ENCODE measurements at places on chromosomes 3 and 15.

- DNase-seq, result no peak
Measured at GRCh38 chr15:90013503-90013937, 12.4 kb downstream of the ZNF710 start.

GRCh38 chr3:34024447-34025240, 226.2 kb downstream of the PDCD6IP start:
- peak; percentile 49 for DNase-seq

DNA sequence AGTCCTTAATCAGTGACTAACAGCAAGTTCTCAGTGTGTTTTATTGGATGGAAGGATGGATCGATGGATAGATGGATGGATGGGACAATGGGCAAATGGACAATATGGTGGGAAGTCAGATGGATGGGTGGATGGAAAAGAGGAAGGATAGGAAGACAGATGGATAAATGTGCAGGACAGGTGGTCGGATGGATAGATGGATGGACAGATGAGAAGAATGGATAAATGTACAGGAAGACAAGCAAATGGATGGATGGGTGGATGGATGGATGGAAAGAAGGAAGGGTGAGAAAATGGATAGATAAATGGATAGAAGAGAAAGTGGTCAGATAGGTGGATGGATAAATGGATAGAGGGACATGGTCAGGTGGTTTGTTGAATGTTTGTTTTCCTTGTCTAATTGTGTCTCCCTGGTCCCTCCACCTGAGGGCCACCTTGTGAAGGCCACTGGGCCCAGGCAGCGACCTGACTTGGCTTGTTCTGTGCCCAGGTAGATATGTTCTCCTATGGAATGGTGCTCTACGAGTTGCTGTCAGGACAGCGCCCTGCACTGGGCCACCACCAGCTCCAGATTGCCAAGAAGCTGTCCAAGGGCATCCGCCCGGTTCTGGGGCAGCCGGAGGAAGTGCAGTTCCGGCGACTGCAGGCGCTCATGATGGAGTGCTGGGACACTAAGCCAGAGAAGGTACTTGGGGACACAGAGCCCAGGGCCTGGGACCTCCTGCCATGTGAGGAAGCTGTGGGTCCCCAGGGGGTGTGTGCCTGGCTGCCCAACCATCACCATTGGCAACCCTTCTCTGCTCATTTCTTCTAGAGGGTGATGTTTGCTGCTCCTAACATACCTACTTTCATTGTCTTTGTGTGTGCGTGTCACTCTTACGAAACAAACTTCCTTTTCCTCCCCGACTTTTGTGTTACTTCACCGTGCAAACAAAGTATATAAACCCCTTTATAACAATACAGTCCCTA, 137.5 kb downstream of the LRRK1 start:
- no peak for DNase-seq

- peak; percentile 67 for DNase-seq
Measured at GRCh38 chr3:64150623-64151207, 74.6 kb downstream of the PRICKLE2 start.

DNA sequence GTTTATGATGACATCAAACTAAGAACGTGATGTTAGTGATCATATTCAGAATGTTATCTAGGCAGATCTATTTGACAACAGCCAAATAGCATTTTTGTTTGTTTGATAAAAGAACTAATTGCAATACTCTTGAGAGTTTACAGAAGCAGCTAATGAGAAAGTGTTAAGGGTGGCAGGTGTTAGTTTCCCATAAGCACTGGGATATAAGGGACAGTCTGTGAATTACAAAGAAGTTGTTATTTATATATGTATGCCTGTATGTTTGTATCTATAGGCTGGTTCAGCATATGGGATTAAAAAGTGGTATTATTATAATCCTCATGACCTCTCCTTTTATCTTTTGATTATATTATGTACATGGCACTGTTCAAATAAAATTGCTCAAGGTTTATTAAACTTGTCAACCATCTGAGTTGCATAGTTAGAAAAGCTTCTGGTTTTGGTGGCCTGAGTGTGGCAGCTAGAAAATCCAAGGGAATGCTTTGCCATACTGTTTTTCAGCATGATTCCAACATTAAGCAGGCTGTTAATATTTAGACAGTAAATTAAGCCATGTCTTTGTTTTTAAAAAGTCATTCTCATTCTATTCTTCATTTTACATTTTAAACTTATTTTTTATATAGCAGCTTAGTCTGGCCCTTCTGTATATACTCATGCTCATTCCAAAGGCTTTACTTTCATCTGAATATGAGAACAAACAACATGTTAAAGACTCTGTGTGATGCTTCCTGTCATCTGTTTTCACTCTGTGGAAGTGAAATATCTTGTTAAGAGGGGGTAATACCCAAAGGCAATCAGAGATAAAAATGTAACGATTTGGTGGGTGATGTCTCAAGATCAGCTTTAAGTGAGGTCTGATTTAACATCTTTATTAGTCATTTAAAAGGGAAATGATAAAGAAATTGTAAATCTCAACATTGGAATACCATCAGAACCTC, 13.1 kb downstream of the ROBO2 start:
- DNase-seq, result no peak

GRCh38 chr15:42604894-42605744, 29.7 kb downstream of the STARD9 start:
- DNase-seq, result peak; percentile 54

- no peak for DNase-seq
Measured at GRCh38 chr3:70096376-70097066, 97.0 kb downstream of the SAMMSON start.

DNA sequence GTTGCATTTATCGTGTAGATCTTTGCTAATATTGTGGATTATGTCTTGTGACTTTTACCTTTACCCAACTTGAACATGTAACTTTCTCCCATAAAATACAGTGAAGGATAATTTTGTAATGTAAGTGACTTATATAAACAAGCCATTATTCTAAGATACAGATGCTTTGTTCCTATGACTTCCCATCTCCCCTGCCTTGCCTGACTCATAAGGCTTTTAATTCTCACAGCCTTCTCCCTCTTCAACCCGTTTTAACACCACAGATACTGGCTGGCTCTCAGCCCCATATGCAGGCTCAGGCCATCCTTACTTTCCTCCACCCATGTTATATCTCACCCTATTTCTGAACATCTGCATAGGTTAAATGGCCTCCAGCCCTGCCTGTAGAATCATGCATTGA, 4.1 kb downstream of the CCNDBP1 start:
- DNase-seq, result no peak

DNA sequence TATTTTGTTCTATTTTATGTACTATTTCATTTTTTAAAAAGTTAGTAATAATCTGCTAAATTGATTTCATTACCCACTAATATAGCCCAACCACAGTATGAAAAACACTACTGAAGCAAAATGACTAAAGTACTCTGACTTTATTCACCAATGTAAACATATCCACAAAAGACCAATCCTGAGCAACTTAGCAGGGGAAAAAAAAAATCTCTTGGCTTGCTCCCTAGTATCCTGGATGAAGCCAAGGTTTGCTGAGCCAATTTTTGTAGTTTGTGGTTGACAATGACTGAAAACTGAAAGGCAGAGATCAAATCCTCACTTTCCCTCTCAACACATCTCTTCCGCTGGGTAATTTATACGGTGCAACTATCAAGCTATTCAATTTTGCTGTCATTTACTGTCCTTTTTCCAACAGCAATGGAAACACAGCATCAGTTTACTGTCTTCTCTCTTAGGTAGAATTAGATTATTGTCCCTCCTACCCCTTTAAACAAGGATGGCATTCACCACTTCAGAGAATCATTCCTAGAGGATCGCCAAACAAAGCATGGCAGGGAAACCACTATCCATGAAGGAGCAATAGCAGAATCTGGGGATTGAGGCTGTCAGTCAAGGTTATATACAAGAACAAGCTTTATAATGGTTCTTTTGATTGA, 149.7 kb downstream of the THRB start:
- DNase-seq, result peak; percentile 82

- DNase-seq, result no peak
Measured at GRCh38 chr3:45480218-45480617, 91.8 kb downstream of the LARS2 start.

- DNase-seq, result no peak
Measured at GRCh38 chr3:194237110-194237509, 101.2 kb downstream of the HES1 start.

GRCh38 chr15:27665002-27665401, 434.1 kb downstream of the OCA2 start:
- no peak for DNase-seq

Data from fibroblast of mammary gland (primary cell).